Inflammatory macrophage treated with lipopolysaccharide for 4 hours (primary cell): ENCODE measurements at places on chromosomes 6 and 20.

- DNase-seq: no peak
These were observed 308 bp upstream of the COL21A1 start for GRCh38 chr6:56247654-56248122.

GRCh38 chr6:118869350-118869749 lies 24.6 kb upstream of the ASF1A start:
- no peak for DNase-seq

DNA sequence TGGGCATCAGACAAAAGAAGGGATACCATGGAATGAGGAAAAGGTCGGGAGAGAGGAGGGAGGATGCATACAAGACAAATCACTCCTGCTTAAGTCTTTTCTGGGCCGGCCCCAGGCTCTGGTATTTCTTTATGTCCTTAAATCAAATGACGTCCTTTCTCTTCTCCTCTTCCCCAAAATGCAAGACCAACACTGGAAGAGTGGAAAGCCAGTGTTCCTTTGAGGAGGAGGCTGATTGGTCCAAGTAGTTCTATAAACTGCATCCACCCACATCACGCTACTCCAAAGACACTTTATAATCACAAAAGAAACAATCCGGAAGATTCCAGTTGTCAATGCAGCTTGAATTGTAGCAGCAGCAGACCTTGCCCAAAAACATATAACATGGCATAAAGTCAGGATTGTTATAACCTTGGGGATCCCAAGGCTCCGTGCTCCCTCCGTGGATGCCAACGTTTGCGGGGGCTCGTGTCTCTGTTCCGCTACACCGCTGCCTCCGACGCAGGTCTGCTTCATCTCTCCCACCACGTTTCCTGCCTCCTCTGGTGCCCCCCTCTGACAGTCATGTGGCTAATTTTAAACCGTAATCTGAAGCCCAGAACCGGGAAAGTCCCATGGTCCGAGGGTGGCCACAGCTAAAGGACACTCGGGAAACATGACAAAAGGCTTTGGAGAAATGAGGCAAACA lies 47.1 kb downstream of the MCUR1 start:
- DNase-seq: peak; percentile 18

GRCh38 chr20:36018208-36018988 lies 50.0 kb downstream of the CNBD2 start:
- DNase-seq: no peak

- no peak for DNase-seq
These were observed 222.4 kb downstream of the DLL1 start for GRCh38 chr6:170068496-170068895.

DNA sequence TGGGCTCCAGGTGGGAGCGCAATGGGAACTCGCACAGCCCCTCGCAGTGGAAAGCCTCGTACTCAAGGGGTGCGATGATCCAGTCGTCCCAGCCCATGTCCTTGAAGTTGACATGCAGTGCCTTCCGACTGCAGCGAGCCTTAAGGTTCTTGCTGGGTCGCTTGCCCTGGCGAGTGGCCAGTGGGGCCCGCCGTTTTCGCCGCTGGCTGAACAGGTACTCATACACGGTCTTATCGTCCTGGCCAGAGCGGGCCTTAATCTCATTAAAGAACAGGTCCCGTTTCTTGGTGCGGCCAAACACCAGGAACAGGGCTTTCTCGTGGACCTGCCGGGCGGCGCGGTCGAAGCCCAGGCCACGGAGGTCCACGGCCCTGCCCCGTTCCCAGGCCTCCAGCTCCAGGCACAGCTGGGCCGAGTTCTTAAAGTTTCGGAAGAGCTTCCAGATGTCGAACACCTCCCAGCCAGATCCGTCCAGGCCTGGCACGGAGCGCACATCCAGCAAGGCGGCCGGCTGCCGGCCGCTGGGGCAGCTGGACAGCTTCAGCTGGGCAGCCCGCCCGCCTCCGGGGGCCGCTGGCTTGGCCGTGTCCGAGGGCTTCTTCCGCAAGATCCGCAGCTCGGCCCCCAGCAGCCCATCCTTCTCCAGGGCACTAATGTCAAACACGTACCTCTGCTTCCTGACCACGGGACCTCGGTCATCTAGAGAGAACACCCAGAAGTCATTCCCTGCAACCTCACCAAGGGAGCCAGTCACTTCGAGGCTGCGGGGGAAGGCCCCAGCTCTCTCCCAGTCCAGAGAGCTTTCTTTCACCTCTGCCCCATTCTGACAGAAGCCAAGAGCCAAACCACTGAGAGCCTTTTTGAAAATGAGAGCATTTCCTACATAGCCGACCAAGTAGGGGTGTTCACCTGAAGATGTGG lies 3.7 kb downstream of the GDF5 start:
- no peak for DNase-seq

DNA sequence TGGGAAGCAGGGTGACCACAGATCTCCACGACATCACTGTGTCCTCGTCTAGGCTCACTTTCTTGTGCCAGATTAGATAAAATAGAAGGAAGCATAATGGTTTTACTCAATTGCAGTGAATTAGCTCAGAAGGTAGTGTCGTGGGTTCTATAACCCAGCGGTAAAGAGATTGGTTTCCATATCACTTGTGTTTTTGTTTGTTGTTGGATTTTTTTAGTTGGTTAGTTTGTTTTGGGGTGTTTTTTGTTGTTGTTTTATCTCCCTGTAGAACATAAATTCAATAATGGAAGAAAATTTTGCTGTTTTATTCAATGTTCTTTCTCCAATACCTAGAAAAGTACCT lies 85.9 kb upstream of the PRSS16 start:
- no peak for DNase-seq

GRCh38 chr6:36600564-36601146 lies 6.5 kb downstream of the SRSF3 start:
- no peak for DNase-seq

DNA sequence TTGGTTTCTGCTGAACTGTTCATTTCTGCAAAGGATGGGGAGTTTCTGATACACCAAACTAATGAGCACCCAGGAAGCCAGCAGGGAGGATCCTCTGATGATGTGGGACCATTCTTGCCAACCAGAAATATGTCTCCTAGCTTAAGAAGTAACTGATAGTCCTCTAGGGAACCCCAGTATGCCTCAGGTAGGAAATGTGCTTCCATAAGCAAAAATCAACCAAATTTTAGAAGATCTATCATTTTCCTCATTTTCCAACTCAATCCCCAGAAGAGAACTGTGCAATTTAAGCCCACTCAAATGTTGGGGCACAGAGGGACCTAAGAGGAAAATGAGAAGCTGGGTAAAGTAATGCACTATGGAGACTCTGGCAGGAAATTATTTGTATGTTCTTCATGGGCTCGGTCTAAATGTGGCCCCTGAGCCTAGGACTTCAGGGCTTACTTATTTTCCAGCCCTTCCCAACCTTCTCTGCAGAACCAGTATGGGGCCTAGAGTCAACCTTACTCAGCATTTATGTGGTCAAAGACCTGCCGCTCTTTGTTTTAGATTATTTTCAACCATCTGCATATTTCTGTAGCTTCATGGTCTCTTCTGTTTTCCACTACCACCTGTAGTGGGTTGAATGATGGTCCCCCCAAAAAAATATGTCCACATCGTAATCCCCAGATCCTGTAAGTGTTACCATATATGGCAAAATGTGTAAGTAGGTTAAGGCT lies 359.8 kb upstream of the CDH4 start:
- no peak for DNase-seq

DNA sequence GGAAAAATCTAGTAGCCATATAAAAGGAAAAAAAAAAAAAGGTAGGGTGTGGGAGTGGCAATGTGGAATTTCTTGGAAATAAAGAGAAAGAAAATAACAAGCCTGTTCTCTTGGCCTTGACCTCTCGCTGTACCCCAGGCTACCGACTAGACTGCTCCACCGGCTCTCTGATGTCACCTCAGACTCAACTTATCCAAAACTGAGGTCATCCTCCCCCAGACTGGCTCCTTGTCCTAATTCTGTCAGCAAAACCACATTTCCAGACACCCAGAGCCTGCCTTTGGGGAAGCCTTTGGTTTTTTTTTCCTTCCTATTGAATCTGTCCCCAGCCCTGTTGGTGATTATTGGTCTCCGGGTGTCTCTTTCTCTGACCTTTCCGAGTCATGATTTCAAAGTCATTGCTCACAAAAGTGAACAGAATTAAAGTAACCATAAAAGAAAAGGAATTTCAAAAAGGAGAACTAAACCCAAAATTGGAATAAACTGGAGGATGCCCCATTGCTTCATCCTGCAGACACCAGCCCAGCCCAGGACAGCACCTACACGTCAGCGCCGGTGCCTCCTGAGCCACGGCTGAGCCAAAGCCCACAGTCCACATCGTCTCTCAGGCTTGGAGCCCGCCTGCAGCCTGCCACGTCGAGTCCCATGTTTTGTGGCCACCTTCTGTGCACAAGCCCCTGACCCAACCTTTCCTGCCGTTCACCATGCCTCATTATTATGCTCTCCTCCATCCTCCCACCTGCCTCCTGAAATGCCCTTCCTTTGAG lies 170.7 kb downstream of the MYLK4 start:
- no peak for DNase-seq

DNA sequence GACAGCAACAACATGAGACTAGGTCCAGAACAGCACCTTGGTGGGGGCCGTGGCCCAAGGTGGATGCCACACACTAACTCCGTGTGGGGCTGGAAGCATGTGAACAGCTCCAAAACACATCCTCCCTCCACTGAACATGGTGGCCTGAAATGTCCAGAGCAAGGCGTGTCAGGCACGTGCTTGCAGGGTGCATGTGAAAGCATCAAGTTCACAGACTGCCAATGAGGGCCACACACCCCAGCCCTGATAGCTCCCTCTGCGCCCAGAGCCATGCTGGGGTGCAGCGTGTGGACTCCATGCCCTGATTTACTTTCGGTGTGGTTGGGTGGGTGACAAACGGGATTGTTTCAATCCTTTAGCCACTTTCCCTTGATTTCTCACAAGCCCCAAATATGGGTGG lies 20.1 kb upstream of the RPP40 start:
- no peak for DNase-seq

DNA sequence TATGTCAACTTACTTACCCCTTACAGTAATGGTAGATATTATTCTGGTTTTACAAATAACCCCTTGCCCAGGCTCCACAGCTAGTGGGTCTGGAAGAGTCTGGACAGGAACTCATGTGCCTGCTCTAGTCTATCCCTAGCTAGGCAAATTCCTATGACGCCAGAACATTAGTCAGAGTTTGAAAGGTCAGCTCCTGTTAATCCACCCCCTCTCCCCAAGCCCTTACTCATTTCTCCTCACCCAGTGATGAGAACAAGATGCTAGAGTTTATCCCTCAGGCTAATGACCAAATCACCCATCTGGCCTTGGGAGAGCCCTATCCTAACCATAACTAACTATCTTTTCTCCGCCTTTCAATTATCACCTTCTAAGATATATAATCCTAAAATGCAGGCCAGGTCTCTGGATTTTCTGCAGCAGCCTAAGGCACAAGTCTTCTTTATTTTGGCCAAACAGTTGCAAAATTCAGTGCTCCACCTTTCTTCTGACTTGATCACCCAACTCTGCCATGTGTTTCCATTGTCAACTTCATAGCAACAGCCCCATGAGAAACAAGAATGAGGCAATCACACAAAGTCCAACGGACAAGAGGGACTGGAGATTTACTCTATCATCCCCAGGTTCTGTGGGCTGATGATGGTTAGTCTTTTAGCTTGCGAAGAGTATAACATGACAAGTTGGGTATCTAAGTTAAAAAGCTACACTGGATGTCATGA lies 113.3 kb downstream of the TASP1 start:
- DNase-seq: peak; percentile 23

DNA sequence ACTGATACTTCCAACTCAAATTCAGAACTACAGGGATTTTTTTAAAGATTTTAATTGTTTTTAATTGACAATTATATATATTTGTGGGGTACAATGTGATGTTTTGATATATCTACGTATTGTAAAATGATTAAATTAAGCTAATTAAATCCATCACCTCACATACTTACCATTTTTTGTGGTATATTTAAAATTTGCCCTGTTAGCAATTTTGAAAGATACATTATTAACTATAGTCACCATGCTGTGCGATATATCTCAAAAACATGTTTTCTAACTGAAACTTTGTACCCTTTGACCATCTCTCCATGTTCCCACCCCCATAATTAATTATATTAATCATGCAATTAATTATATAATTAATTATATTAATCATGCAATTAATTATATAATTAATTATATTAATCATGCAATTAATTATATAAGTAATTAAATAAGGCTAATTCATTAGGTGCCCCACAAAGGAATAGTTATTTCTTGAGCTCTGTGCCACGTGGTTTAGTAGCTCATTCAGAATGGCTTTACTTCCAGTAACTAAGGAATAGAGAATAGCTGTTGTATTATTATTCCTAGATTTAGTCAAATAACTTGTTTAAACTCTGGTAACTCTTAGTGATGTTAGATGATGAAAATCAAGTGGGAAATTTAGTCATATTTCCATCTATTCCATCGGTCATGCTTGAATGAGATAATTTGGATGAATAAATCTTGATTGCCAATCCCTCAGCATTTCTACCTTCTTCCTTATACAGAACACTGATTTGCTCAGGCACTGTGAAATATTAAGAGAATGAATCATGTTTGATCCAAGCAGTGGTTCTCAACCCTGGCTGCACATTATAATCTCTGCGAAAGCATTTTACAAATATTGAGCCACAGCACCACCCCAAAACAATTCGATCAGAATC lies 25.1 kb downstream of the LOC128125822 start:
- peak; percentile 31 for DNase-seq

GRCh38 chr20:52899041-52899608 lies 73.0 kb upstream of the TSHZ2 start:
- DNase-seq: no peak

DNA sequence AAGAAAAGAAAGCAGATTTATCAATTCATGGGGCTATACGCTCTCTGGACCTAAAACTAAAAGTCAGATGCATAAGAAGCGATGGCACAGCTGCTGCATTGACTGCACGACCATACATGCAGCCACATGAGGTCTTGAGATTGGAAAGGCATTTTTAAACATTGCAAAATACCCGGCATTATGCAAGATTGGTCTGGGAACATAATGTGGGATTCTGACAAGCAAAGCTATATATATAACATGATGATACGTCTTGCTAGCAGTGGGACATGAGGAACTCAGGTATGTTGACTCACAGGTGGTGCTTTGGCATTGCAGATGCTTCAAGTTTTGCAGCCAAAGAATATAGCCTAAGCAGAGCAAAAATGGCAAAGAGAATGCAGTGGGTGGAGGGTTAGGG lies 55.1 kb downstream of the SAMD3 start:
- no peak for DNase-seq

DNA sequence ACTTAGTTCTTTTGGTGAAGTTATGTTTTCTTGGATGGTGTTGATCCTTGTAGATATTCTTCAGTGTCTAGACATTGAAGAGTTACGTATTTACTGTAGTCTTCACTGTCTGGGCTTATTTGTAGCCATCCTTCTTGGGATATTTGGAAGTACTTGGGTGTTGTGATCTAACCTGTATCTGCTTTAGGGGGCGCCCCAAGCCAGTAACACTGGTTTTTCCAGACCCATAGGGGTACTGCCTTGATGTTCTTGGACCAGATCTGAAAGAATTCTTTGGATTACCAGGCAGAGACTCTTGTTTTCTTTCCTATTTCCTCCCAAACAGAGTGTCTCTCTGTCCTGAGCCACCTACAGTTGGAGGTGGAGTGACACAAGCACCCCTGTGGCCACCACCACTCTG lies 309.1 kb upstream of the IMPG1 start:
- no peak for DNase-seq

DNA sequence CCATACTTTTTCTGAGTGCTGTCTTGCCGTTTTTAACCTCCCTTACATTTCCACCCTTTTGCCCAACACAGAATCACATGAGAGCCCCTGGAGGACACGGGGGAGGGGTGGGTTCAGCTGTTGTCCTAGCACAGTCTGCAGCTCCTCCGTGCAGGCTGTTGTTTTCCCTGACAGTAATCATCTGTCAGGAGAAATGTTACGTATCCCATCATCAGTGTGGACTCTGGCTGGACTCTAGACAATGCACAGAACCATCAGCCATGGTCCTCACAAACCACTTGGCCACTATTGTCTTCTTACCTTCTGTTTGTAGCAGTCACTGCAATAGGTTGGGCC lies 92.1 kb downstream of the RIN2 start:
- no peak for DNase-seq
